ENCODE measurements at places on chromosomes 11 and 22.

DNA sequence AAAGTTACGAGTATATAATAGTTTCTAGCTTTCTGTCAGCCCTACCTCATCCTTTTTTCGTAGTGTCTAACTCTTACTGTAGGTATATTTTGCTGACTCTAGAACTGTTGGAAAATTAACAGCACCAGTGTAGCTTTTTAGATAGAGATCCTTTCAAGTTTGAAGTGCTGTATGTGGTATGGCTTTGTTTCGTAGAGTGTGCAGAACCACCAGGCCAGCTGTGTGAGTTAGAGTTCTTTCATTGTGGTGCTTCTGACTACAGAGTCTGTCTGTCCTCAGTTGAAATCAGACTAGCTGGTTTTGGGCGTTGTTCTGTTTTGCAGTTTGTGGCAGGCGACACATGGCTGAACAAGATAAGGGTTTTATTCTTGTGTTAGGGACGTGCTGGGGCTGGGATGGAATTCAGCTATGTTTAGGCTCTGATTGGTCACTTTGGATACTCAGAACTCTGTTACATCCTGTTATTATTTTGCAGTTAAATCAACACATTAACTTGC is 3.2 kb downstream of the ARHGEF12 start:
- DNase-seq, result no peak

DNA sequence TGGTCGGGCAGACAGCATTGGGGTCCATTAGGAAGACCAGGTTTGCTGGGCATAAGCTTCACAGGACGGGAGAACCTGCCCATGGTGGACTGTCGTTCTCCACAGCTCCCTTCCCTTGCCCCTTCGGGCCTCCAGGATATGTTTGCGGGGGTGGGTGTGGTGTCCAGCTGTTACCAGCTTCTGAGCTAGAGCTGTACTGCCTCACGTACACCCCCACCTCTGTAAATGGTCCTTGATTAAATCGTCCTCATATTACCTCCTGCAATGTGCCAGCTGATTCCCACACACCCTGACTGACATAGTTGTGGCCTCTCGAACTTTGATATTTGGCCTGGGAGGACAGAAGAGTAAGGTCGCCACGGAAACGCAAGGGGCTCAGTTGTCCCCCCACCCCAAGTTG is 16.2 kb upstream of the BCR start:
- DNase-seq, result no peak

GRCh38 chr22:45218976-45219375 is 21.7 kb downstream of the KIAA0930 start:
- DNase-seq, result peak; percentile 56

DNA sequence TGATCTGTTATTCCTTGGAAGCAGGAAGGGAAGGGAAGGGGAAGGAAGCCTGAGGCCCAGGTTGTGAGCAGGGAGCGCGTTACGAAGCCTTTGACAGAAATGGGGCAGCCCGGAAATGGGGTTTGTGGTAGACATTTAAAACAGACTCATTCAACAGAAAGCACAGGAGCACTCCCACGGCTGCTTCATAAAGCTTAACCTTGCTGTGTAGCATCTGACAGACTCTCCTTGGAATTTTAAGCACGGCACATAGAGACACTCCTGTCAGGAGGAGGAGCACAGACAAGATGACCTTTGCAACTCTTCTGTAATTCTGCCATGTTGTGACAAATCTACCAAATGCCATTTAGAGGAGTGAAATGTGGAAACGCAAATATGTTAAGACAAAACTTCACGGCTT is 131.6 kb downstream of the FBXO7 start:
- peak; percentile 25 for DNase-seq

DNA sequence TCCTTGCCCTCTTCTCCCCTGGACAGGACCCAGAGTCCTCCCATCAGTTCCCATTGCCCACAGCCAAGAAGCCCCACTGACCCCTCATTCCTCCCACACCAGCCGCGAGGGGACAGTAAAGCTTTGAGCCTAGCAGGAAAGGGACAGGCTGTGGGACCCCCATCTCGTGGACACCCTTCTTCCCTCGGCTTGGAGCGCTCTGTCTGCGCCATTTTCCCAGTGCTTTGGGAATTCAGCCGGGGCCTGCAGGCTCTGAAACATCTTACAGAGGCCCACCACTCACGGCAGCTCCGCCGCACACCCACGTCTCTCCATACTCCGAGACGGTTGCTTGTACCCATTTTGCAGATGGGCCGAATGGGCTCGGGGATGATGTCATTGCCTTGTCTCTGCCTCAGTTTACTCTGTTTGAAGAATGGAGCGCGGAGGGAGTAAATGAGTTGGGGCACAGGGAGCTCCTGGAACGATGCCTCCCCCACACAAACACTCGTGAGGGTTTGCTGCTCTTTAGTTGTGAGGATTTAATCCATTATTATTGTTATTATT is 447.7 kb downstream of the TBC1D22A start:
- DNase-seq, result peak; percentile 17

DNA sequence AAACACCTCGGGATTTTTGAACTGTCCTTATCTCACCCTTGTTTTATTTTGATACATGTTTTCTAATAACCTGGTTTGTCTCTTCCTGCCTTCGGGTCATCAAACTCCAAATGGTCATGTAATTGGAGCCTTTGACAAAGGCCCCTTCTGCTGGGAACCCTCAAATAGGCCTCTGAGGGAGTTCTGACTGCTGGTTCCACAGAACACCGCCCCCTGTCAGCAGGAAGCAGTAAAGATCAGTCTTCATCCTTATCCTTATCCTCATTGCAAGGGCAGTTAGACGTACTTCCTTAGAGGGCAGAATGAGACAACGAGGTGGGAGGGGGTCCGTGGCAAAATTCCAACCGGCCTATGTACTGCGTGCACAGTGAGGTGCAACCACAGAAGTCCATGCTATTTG is 12.1 kb downstream of the TRIM51 start:
- DNase-seq, result no peak

DNA sequence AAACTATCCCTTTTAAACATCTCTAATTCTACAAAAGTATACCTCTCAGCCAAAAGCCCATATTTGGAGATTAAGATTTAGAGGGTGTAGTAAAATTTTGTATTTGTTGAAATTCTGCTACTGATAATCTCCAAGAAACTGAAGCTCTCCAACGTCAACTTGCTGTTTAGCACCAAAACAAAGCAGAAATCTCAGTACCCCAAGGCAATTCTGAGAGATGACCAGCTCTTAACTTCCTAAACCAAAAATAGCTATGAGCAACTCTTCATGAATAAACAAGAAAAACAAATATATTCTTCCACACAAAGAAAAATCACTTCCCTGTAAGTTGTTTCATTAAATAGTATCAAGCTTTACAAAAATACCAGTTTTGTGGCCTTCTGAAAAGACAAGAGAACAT is 13.3 kb downstream of the RRAS2 start:
- no peak for DNase-seq

- DNase-seq, result no peak
Measured at GRCh38 chr11:5367448-5368074, 16.1 kb upstream of the OR51M1 start.

- DNase-seq, result peak; percentile 49
Measured at GRCh38 chr11:119108146-119108856, 1.2 kb downstream of the C2CD2L start.

GRCh38 chr11:104394508-104394907 is 230.6 kb upstream of the PDGFD start:
- no peak for DNase-seq

DNA sequence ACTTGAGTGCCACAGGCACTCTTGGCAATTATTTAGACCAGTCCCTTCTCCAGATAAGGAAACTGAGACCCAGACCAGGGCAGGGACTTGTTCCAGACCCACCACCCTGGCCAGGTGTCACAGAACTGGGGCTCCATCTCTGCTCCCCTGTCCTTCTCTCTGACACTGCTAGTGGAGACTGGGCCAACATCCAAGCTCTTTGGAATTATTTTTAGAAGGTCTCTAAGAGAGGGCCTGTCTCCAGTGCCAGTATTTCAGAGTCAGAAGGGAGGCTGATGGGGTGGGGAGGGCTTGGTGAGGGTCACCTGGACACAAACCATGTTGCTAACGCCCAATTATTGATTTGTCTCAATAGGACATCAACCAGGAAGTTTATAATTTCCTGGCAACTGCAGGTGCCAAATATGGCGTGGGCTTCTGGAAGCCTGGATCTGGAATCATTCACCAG is 32.7 kb downstream of the POLR3H start:
- no peak for DNase-seq

DNA sequence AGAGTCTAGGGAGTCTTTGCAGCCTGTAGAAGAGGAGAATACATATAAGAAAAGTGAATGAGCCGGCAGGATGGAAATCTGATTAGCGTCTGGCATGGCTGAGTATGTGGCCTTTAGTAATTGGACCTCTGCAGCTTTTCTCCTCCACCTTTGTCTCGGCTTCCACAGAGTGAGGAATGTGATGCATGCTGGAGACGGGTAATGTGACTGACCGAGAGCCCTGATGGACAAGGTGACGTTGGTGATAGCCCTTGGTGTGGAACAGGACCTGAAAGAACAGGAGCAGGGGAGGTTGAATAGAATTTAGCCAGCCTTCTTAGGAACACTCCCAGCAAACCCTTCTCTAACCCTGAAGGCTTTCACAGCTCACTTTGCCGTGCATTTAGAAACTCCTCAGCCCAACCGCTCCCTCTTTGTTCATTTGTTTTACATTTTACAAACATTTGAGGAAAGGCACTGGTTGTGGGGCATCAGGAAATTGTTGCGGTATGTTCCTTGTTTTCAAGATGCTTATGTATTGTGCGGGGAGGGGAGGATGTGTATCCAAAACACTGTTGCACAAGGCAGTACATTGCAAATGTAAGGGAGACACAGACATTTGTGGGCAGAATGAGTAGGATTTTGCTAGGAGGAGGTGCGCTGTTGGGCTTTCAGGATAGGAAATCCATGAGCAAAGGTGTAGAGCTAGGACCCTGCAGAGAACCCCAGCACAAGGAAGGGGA is 6.9 kb downstream of the GTPBP1 start:
- no peak for DNase-seq

GRCh38 chr22:25759825-25760231 is 17.8 kb downstream of the MYO18B start:
- no peak for DNase-seq

DNA sequence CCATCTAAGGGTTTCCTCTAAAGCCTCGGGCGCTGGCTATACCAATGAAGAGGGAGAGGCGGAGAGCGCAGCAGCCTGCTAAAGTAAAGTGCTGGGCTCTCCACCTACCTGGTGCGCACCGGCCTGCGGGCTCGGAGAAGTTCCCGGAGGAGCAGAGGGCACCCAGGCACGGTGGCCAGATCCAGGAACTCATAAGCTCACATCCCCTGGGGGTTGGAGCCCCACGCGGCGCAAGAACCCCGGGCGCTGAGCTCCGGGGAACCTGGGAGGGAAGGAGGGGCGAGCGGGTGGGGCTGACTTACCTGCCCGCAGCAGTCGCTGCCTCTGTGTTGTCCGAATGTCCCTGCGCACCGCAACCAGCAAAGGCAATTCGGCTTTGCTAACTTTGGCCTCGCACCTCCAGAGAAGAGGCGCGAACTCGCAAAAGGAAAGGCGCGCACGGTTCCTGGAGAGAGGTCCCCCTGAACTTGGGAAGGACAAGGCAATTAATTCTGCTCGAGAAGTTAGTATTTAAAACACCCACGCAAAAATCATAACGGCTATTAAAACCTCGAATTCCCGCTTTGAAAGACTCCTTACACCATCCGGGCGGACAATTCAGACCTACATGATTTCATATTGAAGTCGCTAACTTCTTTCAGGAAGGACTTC is 127.6 kb upstream of the C11orf58 start:
- DNase-seq, result no peak

DNA sequence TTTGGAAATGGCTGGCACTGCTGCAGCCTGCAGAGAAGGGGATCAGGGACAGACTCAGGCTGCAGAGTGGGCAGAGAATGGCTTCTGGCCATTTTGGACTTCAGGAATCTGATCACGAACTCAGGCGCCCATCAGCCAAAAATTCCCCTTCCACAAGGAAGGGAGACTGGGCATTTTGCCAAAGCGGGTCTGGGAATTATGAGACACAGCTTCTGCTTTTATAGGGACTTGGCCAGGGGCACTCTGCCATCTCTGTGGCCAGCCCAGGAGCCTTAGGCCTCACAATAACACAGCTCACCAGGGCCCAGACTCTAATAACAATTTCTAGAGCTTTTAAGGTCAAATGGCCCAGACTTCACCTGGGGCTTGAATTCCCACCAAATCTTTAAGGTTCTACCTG is 74.7 kb downstream of the CHST1 start:
- no peak for DNase-seq

- DNase-seq, result no peak
Measured at GRCh38 chr22:25210793-25211192, 8.6 kb upstream of the CRYBB2 start.

DNA sequence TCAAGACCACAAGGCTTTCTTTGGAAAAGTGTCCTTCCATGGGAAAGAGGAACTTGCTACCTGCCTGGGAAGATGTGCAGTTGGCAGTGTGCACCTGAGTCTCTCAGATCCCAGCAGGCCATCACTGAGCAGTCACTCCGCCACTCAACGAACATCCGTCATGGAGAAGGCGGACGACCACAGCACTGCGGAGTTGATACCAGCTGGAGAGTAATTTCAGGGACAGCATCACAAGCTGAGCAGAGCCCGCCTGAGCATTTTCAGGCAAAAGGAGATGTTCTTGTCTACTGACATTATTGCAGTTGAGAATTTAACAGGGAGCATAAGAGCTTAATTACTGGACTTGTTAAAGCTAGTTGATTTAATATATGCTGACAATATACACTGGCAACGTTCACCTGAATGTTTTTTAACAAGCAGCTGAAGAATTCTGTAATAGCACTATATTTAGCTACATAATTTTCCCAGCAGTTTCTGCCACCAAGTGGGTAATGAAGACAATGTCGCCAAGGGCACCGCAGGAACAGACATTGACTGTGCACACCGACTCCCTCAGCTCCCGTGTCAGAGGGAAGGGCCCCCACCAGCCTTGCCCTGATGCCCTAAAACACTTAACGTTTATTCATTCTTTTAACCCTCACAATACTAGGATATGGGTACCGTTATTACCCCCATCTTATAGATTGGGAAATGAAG is 52.4 kb upstream of the ARFGAP3 start:
- DNase-seq, result no peak

- DNase-seq, result no peak
Measured at GRCh38 chr11:48170241-48171233, 46.1 kb upstream of the OR4B1 start.

DNA sequence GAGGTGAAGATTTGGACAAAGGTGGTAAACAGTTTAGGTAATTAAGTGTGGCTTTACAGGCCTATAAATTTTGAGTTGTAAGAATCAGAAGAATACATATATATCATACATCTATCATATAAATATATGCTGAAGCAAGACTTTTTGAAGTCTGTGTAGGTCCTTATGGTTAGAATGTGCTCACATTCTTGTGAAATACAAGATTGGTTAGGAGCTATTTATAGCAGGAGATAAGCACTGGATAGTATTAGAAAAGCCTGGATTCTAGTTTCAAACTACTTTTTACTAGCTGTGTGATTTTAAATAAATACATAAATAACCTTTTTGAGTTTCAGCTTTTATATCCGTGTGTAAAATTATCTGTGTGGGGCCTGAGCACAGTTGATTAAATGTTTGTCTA is 42.3 kb downstream of the ANKRD42 start:
- no peak for DNase-seq

DNA sequence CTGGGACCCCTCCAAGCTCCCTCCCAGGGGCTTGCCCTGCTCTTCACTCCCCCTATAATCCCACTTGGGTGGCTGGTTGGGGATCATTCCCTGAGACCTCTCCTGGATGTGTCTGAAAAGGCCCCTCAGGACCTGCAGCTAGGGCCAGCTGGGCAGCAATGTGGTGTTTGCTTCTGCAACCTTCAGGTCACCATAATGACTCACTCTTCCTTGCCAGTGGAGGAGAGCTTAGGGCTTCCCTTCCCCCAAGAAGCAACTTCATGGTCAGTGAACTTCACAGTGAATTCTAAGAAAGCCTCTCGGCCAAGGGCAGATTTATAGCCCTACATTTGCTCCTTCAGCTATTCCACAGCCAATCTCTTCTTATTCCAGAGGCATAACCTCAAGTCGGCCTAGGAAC is 45.1 kb upstream of the TSPAN18 start:
- no peak for DNase-seq

Measured in stimulated activated CD8-positive, alpha-beta memory T cell treated with anti-CD3 and anti-CD28 coated beads, Interleukin-4, amount 100 ng/mL, for 48 hours (primary cell).